ENCODE measurements at places on chromosomes 2 and 18.

GRCh38 chr18:901761-902160 is 2.9 kb upstream of the ADCYAP1 start:
- DNase-seq = no peak

DNA sequence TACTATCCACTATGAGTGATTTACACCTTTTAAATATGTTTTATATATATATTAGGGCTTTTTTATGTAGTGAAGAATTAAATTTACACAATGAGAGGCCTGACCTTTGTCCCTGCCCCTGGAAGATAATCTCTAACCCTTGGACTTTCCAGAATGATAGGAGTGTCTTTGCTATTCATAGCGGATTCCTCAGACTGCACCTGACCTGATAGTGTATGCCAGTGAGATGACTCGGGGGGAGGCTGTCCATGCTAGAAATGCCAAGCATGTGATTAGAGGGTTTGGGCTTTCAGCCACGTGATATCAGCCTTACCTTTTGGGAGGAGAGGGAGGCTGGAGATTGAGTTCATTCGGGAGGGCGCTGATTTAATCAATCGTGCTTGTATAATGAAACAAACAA is 44.1 kb upstream of the LHCGR start:
- no peak for DNase-seq

GRCh38 chr2:37773371-37774130 is 102.1 kb upstream of the CDC42EP3 start:
- DNase-seq = no peak

GRCh38 chr2:153455861-153456260 is 22.7 kb downstream of the RPRM start:
- DNase-seq = no peak

GRCh38 chr2:180829261-180829660 is 151.1 kb upstream of the UBE2E3 start:
- no peak for DNase-seq

GRCh38 chr2:159151198-159152127 is 135.0 kb downstream of the WDSUB1 start:
- DNase-seq = no peak

DNA sequence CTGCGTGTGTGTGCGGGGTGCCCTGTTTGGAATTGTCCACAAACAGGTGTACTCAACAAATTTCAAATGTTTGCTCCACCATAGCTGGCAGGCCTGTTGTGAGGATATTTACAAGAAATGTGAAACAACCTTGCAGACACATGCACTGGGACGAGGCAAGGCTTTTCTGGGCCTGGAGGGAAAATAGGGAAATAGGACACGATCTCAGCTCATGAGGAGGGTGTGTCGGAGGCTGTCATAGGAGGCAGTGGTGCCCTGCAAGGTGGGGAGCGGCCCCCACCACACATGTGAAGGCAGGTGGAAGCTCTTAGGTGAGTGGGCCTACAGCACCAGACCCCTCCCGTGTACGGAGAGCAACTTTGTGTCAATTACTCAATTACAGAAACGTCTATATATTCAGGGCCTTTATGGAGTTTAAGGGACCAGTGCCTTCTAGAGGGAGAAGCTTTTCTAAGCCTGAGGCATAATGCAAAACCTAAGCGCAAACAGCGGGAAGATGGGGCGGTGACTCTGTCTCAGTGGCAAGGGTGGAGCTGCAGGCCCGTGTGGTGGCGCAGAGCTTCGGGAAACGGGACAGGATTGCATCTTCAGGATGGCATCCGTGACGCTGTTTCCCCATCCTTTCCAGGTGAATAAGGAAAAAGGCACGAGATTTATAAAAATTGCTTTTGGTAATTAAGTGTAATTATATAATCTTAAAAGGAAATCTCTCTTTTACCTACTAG is 48.0 kb downstream of the RNF144A start:
- DNase-seq = no peak

- DNase-seq = no peak
These were observed 41.5 kb downstream of the ARHGAP25 start for GRCh38 chr2:68776124-68776523.

- DNase-seq = no peak
These were observed 121.8 kb upstream of the EPAS1 start for GRCh38 chr2:46175419-46175818.

DNA sequence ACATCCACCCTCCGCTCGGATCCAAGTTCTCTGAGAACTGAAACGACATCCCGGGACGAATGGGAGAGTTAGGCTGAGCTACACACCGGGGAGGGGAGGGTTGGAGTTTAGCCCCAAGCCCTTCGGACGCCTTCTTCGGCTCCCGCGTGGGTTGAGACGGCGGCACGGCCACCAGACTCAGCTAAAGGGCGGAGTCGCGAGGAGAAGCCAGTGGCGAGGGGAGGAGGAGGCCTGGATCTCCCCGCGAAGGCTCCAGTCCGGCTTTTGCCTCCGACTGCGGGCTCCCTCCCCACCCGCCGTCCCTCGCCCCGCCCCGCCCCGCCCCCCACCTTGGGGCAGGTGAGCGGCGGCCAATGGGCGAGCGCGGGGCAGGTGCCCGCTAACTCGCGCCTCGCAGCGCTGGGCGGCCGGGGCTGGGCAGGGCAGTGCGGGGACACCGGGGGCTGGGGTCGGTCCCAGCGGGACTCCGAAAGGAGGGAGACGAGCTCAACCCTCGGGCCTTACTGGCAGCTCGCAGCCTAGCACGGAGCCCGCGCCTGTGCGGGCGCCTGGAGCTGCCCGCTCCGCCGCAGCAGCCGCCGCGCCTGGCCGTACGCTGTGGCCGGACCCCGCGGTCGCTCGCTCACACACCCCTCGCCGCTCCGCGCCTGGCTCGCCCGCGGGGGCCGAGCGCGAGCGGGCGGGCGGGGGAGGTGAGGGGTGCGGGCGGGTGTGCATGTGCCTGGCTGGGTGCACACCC is at the start of gene EMX1:
TSS of gene EMX1 (plus strand) at position 382 of the 739 bp plus-strand sequence. CDS start at position 716, 334 bp downstream.
- peak; percentile 83 for DNase-seq

DNA sequence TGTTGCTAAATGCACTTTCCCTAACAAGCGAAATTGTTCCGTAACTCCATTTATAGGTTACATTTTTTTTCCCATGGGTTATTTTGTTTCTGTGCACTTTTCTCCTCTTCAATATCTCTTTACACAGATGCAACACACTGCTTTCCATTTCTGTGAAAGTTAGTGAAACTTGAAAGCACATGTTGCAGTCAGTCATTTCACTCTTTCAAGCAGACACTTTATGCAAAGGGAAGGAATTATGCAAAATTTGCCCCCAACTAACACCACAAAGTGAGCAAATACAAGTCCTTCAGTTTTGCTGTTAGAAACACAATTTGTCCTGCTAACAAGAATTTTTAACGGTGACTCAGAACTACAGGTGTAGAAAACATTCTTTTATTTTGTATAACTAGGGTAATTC is 124.8 kb downstream of the PTH2R start:
- DNase-seq = no peak

- no peak for DNase-seq
These were observed 18.6 kb downstream of the SMAD2 start for GRCh38 chr18:47911877-47912276.

GRCh38 chr2:8625399-8626300 is 56.2 kb upstream of the ID2 start:
- DNase-seq = no peak

DNA sequence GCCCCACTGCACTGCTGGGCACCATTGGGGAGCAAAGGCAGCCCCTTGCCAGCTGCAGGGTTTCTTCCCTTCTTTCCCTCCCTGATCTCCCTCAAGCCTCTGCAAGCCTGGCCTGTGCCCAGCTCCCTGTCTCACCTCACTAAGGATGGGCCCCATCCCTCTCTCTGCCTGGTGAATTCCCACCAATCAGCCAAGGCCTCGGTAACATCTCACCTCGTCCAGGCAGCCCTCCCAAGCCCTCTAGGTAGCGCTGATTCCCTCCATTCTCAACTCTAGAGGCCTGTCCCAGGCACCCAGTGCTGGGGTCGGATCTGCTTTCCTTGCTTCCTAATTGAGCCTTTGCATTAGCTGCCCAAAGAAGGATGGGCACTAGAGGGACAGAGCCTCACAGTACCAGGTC is 63.0 kb downstream of the CELF4 start:
- no peak for DNase-seq

DNA sequence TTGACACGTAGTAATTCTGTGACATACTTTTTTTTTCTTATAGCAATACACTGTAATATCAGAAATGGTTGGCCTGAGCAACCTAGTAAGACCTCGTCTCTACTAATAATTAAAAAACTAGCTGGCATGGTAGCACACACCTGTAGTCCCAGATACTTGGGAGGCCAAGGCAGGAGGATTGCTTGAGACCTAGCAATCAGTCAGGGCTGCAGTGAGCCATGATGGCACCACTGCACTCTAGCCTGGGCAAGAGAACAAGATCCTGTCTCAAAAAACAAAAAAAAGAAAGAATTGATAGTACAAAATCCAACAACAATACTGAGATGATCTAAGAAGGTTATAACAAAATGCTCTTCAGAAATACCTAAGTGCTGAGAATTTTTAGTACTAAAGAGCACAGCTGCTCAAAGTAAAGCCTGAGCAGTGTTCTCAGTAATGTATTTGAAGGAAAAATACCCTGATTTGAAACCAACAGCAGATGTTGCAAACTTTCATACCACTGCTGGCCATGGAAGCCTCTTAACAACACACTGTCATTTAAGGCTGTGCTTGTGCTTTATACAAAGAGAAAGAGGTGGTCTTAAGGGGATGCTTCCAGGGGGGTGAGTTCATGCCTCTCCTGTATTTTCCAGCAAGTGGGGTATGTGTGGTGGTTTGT is 132.6 kb upstream of the CDCA7 start:
- DNase-seq = no peak

GRCh38 chr18:1019191-1019590 is 114.5 kb downstream of the ADCYAP1 start:
- no peak for DNase-seq

GRCh38 chr2:226995625-226996041 is 159.8 kb downstream of the RHBDD1 start:
- no peak for DNase-seq

DNA sequence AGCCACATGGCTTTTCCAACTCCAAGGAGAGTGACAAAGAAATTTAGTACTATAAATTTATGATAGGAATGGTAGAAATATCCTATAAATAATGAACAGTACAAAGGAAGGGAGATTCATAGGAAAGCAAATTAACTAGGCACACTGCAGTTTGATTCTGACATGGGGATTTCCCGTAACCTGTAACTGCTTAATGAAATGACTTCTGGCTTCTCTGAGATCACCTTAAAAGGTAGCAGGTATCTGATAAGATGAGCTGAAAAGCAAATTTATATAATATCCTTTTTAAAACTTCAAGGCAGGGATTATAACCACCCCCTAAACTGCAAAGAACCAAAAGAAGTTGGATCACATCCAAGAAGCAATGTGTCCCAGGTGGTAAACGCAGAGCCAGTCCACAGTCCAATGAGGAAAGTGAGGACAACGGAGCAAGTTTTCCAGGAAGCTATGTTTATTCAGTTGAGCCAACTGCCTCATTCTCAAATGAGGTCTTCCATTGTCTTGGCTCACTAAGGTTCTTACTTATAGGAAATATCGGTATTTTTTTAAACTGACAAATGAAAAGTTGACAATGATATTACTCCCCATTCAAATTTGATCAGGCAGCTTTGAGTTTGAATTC is 43.0 kb downstream of the WIPF1 start:
- DNase-seq = no peak

GRCh38 chr2:53353135-53354114 is 414.2 kb upstream of the CHAC2 start:
- DNase-seq = peak; percentile 4

DNA sequence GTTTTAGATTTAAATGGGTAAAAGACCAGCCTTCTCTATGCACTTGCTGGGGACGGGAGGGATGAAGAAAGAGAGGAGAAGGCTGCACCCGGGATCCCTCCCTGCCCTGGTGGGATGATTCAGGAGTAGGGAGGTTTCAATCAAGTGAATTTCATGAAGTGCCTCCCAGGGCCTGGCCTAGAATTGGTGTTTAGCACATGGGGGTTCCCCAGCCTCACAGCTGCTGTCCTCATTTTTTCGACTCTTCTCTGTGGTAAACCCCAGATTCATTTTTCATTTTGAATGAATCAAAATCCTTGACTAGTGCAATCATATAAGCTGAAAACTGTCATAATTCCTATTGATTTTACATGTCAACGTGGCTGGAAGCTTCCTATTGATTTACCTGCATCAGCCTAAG is 81.1 kb downstream of the LPIN1 start:
- no peak for DNase-seq

- DNase-seq = no peak
These were observed 110.6 kb upstream of the RIOK3 start for GRCh38 chr18:23342506-23342905.

GRCh38 chr2:64857581-64858471 is 131.4 kb upstream of the SLC1A4 start:
- no peak for DNase-seq

- no peak for DNase-seq
These were observed 262.6 kb upstream of the THUMPD2 start for GRCh38 chr2:40041422-40042382.

DNA sequence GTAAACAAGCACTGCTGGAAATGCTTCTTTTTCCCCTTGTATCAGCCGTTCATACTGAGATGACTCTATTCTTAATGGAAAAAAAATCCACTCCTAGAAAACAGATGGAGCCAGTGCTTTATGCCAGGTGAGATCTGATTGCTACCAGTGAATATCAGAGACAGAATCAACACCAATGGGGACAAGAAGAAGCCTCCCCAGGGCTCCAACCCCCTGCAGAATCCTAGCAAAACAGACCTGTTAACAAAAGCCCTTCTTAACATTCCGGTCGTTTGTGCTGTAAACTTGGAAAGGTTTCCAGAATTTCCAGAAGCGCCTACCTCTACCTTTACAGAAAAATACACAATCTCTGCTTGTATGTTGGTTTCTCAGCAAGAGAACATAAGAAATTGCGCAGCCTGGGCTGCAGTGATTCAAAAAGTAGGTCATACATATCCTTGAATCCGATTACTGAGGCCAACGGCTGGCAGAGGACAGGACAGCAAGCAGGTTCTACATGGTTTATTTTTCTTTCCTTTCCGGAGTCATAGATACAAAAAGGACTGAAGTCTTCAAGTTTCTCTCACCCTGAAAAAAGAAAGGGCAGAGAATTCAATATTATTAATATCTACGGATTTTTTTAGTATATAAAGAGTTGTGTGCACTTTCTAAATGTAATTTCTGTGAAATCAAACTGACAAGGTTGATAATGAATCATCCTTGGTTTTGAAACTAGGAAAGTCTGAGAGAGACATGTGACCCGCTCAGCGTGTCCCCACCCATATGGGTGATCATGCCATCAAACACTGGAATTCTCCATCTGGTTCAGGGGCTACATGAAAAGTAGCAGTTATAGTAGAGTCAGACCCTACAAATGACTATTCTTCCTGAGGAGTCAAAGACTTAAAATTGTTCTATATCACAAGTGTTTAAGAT is 266.7 kb upstream of the MGAT5 start:
- DNase-seq = no peak
